ENCODE measurements at places on chromosomes 1 and 21.
A peak's percentile ranks its signal among the peaks of the same experiment; 100 is the strongest.

DNA sequence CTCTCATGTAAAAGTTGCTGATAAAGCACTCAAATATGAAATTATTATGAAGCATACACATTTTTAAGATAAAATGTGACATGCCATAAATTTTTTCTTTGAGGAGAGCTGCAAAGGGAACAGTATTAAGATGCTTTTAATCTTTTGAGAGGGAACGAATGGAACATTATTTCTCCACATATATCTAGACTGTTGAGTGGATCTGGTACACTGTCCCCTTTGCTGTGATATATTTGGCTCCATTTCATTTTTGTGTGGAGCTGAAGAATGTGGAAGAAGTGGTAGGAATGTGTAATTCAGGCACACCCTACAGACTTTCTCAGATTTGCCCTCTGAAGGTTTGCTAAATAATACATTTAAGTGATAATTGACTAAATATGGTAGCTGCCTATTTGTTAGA is 31.7 kb downstream of the PGM1 start:
- DNase-seq: no peak

- DNase-seq: no peak
These were observed 270.6 kb upstream of the VAMP3 start for GRCh38 chr1:7500381-7501083.

DNA sequence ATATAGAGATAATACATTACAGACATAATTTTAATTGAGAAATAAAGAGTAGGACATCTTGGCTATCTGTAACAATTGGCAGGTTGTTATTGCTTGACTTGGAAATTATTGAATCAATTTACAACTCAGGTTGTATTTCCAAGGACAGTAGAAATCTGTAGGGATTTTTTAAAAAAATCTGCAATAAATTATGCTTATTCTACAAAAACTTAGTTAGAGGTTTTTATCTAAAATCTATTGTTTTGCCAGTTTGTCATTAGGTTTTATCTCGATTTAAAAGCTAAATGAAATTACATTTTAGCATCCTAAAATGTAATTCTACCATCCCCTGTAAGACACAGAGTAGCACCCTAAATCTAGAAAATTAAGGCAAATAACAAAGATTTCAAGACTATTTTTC is 408.8 kb downstream of the COL11A1 start:
- DNase-seq: no peak

DNA sequence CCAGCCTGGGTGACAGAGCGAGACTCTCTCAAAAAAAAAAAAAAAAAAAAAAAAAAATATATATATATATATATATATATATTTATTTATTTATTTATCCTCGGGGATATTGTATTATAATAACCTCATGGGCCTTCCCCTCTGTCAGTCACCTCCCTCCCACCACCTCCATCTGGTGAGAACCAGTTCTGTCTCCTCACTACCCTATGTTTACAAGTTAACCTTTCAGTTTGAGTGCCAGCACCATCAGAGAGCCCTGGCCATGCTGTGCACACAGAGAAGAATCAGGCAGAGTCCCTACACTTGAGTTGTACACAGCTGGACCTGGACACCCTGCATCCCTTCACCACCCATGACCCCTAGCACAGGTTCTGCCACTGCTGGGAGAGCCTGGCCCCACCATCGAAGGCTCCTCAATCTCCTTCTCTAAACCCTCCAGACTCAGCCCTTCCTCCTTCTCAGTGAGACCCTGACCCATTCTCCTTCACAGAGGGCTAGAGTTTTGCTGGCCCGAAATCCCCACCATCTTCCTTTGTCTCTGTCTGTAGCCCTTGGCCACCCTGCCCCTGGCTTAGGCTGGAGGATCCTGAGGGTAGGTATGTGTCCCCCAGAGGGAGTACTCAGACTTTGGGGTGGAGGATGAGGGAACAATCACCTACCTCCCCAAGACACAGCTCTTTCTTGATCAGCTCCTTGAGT is 1.2 kb downstream of the S100A5 start:
- no peak for DNase-seq

DNA sequence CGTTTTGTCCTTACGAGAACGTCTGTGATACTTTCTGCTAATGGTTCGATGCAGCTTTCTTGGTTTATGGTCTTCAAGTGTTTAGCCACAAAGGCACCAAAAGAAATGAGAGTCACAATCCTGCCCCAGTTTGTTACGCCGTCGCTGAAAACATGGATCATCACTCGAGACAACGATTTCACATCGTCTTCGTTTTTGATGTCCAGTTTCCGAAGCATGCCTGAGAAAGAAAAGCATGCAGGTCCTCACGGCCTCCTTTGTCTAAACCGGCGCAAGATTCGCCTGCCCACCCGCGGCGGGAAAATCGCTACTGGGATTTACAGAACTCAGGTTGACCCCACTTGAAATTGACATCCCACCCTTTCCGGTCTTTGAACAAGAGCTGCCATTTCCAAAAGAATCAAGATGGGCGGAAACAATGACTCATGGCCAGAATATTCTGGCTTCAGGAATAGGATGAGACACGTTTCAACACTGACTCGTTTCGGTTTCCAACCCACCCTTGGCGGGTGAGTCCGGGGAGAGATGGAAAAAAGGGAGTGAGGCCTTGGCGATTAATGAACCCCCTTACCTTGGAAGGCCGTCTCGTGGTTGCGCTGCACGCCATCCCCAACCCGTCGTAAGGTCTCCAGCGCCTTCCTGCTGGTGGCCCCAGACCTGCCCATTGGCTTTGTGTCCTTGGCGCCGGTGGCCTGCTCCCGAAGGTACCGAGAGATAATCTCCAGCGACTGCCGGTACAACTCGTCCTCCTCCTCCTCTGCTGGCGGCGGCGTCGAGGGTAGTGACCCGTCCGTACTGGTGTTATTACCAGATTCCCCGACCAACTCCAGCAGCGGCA is 919 bp downstream of the MCL1 start:
- DNase-seq: no peak

DNA sequence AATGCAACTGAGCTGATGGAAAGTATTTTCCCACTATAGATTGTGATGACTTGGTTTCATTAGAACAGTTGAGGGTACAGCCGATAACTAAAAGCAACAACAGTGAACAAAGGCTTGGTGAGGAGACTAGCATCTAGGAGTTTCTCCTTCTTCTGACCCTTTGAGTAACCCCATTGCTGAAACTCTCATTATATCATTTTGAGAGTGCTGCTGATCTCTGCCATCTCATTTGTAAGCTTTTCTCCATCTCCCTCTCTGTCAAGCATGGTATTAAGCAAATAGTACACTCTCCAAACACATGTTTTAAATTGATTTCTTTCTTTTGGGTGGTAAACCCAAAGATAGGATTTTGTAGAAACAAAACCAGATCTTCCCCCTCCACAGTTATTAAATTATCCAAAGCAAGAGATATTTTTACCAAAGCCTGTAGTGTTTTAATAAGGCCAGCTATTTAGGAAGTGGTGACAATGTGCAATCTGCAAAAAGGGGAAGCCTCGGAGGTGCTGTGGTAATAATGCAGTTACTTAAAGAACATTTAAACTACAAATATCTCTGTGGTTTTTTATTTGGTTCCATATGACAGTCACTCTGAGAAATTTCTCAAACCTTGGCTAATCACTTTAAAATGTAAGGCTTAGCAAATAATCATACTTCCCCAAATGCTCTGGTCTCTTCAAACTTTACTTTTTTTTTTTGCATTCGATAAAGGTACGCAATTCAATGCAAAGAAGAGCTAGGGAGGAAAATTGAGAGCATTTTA is 287.5 kb downstream of the HLX start:
- DNase-seq: peak; percentile 53

DNA sequence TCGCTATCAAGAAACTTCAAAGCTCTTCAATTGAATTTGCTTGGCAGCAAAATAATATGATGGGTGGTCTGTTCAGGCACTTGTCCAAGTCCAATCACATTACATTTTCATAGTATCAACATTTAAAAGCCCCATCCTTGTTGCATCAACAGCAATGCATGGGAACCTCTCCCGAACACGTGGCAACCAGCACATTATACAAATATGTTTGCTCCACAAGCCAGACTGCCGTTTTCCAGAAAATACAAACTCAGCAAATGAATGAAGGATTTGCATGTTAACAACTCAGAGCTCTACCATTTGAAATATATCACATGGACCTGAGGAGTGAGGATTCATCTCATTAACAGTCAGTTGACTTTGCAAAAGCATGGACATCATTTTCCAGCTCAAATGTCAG is 20.0 kb upstream of the LYPLAL1 start:
- no peak for DNase-seq

GRCh38 chr21:44485254-44485793 is 30.0 kb downstream of the LRRC3 start:
- DNase-seq: no peak

DNA sequence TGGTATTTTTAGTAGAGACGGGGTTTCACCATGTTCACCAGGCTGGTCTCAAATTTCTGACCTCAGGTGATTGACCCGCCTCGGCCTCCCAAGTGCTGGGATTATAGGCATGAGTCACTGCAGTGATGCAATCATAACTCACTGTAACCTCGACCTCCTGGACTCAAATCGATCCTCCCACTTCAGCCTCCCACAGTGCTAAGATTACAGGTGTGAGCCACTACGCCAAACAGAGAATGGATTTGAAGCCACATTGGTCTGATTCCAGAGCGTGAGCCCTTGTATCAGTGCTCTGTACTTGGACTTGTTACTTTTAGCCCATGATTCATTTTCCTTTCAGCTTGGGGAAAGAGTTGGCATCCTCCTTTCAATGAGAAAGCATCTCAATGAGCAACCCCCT is 14.9 kb upstream of the ZNF683 start:
- no peak for DNase-seq

GRCh38 chr21:41744028-41744930 is 22.6 kb downstream of the RIPK4 start:
- DNase-seq: no peak

DNA sequence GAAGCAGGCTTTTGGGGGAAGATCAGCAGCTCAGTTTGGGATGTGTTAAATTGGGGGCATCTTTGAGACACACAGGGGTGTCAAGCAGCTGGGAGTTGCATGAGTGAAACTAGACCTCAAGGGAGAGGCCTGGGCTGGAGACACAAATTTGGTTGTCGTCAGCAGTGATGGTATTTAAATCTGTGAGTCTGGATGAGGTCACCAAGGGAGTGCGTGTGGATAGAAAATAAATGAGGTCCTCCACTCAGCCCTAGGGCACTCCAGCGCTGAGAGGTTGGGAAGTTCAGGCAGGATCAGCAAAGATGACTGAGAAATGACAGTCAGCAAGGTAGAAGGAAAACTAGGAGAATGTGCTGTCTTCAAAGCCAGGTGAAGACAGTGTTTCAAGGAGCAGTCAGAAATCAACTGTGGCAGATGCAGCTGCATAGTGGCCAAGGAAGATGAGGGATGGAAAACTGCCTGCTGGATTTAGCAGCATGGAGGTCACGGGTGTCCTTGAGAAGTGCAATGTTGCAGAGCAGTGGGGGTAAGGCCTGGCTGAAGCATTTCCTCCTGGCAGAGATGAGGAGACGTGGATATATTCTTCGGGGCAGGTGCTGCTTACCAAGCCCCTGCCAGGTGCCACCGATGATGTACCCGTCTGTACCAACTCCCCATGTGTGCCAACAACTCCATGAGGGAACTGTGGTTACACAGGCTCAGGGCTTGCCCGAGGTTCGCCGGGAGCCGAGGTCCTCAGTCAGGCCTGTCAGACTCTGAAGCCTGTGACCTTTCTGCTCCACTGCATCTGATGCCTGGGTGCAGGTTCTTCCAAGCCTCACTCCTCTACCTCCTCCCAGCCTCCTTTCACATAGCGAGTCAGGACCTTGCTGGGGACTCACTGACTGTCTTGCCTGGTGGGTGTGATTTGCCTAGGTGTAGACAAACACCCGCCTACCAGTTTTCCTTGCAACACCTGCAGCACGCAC is 11.3 kb downstream of the MAP7D1 start:
- DNase-seq: no peak

GRCh38 chr1:212234431-212235395 is 50.5 kb upstream of the PPP2R5A start:
- no peak for DNase-seq

GRCh38 chr1:20662110-20662475 is 924 bp upstream of the DDOST start:
- no peak for DNase-seq

GRCh38 chr1:96722958-96723357 is 1.4 kb downstream of the PTBP2 start:
- no peak for DNase-seq

- DNase-seq: no peak
These were observed 726.9 kb upstream of the PTBP2 start for GRCh38 chr1:95994643-95995042.

Measured in GM12878 (cell line).